Kidney glomerular epithelial cell (primary cell): ENCODE measurements at places on chromosomes 1 and 21.
A peak's percentile ranks its signal among the peaks of the same experiment; 100 is the strongest.

DNA sequence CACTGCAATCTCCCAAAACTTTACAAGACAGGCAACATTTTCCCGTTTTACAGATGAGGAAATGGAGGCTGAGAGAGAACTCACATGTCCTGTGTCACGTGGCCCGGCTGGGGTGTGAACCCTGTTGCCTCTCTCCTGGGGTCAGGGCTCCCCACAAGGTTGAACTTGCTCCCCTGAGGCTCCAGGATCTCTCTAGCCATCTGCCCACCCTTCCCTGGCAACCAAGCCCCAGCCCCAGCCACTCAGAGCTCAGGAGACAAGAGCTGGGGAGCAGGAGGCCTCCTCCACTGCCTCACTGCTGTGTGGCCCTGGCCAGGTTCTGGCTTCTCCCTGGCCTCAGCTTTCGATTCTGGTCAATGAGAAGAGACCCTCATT is 11.8 kb downstream of the LAPTM5 start:
- no peak for DNase-seq

GRCh38 chr1:178609015-178609414 is 96.1 kb downstream of the TEX35 start:
- DNase-seq, result peak; percentile 54

DNA sequence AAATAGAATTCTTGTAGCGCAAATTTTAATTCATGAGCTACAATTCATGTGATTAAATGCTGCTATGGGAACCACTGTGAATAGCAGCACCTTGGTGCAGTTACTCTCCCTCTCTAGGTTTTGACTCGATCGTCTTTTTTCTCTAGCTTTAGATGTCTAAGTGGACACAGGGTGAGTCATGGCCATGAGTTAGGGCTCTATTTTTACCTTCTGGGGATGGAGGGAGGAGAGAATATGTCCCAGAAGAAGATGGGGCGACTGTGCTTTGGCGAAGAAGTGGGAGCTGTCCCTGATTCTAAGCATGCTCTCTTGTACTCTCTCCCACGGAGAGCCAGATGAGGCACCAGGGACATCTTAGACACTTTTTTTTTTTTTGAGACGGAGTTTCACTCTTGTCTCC is 1.6 kb upstream of the OR2B11 start:
- no peak for DNase-seq

DNA sequence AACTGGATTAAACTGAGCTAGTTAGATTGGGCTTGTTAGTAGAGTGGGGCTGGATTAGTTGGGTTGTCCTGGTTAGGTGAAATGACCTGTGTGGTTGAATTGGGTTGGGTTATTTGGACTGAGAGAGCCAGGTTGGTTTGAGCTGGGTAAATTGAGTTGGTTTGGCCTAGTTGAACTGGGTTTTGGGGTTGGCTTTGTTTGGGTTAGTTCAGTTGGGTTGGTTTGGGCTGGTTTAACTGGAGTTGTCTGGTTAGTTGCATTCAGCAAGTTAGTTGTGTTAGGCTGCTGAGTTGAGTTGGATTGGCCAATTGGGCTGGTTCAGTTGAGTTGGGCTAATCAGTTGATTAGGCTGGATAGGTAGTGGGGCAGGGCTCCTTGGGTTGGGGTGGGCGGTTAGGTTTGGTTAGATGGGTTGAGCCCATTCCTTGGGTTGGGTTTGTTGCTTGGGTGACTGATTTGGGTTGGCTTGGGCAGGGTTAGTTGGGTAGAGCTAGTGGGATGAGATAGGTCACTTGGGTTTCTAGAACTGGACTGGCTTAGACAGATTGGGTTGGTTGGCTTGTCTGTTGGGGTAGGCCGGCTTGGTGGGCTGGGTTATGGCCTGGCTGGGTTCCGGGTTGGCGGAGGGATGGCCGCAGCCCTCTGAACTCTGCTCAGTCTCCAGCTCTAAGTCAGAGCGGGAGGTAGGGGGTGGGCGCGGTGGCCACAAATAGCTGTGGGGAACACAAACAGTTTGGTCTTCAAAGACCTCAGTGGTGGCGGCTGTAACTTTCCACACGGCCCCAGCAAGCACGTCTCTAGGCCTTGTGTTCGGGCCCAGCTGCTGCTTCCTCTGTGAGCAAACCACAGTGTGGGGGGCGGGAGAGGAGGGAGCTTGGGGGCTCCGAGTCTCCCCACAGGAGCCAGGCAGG is 67.2 kb upstream of the RUNX3 start:
- DNase-seq, result no peak

DNA sequence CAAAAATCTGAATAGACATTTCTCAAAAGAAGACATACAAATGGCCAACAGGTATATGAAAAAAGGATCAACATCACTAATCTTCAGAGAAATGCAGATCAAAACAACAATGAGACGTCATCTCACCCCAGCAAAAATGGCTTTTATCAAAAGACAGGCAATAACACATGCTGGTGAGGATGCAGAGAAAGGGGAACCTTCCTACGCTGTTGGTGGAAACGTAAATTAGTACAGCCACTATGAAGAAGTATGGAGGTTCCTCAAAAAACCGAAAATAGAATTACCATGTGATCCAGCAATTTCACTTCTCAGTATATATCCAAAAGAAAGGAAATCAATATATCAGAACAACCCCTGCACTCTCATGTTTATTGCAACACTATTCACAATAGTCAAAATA is 65.1 kb upstream of the ATP1B1 start:
- DNase-seq, result no peak

DNA sequence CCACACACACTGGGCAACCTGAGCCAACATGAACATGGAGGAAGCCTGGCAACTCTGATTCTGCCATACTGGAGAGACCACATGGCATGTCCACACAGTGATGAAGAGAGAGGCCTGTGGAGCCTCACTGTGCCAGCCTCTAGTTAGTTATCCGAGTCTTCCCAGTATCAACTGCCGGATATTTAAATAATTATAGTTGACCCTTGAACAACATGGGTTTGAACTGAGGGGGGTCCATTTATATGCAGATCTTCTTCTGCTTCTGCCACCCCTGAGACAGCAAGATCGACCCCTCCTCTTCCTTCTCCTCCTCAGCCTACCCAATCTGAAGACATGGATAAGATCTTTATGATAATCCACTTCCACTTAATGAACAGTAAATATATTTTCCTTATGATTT is 27.8 kb downstream of the DDAH1 start:
- no peak for DNase-seq

DNA sequence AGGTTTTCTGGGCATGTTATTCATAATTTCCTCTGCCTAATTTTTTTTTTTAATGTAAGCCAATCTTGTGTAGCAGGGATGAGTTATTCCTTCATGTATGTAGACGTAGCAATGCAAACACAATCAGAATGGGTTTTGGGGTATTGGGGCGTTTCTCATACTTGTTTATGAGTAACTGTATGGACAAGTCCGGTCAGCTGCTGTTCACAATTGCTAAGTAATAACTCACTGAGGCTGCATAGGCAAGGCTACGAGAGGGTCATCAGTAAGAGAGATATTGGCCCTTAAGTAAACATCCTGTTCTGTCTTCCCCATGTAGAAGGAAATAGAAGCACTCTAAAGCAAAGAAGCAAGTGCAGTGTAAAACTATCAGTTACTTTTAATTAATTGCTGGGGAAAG is 9.5 kb upstream of the TARS2 start:
- no peak for DNase-seq

DNA sequence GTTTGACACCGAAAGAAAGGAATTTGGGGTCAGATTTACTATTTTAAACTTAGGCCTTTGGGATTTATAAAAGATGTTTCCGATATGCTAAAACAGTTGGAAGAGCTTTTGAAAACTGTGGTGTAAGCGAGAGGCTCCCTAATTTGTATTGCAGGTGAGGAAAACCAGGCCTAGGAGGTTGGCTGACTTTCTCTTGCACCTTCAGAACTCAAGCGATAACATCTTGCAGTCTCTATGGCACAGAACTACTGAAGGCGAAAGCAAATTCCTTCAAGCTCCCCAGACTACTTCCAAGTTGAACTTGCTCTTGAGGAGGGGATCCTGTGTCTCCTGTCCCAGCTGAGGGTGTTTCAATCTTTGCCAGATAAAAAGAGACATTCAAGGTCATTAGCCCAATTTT is 685.7 kb downstream of the ADGRL2 start:
- DNase-seq, result no peak

DNA sequence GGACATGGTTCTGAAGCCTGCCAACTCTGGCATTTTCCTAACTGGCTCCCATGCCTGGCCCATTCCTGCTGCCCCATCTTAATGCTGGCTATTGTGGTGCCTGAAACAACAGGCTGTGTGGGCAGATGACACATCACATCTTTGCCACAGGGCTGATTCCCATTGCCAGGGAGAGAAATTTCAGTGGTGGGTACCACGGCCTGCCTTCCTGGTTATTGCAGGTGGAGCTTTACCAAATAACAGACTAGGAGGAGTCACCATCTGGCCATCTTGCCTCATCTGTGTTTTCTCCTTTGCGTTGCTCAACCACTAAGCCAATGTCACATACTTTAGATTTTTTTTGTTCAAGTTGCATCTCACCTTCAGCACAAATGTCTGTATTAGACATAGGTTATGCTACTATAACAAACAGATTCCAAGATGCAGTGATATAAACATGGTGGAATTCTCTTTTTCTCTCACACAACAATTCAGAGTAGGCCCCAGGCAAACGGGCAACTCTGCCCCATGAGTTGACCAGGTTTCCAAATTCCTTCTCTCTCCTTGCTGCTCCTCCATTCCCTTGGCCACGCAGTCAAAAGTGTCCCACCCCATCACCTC is 14.1 kb downstream of the CDA start:
- no peak for DNase-seq

DNA sequence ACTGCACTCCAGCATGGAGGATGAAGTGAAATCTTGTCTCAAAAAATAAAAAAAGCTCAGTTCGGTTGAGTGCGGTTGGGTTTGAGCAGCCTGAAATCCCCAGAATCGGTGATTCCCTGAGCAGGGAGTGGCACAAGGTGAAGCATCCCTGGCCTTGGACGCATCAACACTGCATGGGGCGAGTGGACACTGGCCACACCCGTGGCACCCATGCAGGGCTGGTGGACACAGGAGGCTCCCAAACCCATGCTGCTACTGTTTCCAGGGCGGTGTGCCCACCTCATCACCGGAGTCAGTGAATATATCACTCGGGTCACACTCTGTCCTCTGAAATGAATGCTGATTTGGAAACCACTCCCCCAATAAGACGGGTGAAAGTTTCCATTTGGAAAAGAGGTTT is 53.4 kb upstream of the ACTRT2 start:
- no peak for DNase-seq

DNA sequence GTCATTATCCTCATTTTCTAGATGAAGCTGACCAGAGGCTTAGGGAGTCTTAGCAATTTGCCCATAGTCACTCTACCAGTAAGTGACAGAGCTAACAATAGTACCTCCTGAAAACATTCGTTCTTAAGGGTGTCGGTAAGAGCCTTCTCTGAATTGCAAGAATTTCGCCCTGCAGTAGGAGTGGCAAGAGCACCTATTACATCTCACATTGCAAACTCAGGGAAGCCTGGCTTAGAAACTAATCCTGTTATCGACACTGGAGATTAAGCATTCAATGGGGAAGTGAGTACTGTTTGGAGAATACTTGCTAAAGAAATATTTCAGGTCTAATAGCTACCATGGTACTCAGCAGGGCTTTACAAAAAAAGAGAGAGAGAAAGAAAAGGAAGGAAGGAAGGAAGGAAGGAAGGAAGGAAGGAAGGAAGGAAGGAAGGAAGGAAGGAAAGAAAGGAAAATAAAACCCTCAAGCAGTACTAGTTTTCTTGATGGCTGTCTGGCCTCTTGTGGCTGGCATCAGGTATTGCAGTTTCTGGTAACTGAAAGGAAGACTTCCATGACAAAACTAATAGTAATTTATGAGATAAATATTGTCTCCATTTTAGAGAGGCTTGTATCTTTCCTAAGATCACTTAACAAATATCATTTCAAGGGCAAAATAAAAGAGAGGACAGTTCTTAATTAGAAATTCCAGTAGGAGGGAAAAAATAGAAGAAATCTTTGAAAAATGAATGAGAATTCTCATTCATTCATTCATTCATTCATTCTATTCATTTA is 10.4 kb downstream of the C1orf226 start:
- DNase-seq, result peak; percentile 48

DNA sequence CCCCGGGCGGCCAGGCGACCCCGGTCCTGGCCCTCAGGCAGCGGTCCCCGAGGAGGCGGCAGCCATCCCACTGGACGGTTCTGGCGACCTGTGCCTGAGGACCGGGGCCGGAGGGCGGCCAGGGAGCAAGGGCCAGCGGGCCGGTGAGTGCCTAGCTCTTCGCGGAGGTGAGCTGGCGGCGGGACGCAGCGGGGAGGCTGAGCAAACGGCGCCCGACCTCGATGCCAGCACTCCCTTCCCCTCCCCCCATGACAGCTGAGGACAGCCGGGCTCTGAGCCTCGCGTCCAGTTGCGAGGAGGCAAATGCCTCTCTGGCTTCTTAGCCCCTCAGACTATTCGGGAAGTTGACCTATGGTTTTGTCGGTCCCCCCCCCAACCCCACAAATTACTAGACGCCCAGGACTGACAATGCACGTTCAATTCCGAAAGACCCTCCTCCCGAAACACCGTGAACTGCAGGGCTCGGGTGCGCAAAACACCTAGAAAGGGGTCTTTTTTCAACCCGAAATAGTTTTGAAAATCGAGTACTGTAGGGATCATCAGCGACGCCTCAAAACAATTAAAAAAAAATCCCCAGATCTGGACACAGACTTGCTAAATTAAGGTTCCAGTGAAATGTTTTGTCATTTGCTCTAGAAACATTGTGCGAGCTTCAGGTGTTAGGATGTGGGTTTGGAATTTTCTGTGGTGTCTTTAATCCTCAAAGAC is 8.3 kb downstream of the CDKN2C start:
- DNase-seq, result peak; percentile 34
